Activated CD4-positive, CD25-positive, alpha-beta regulatory T cell treated with anti-CD3 and anti-CD28 coated beads, Interleukin-2, amount 50 U/mL, for 72 hours (primary cell): ENCODE measurements at places on chromosomes 2 and 18.

DNA sequence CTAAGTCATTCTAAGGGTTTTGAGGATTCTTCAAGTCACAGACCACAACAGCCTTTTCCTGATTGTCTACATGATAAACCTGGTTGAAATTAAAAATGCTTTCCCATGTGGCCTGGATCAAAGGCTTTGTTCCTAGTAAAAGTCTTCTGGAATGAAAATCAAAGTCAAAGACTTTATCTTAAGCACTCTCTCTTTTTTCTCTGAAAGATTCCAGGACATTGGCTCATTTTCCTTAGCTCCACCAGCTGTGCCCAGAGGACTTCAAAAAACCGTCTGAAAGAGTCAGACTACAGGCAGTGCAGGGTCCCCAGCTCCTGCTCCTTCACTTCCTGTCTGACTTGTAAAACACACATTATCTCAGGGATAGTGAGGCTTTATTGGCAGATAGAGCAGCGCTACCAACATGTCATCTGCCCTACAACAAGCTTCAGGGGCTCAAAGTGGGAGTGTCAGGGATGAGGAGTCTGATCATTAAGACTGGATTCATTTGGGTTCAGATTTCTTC lies 148.2 kb downstream of the ESCO1 start:
- no peak for DNase-seq

DNA sequence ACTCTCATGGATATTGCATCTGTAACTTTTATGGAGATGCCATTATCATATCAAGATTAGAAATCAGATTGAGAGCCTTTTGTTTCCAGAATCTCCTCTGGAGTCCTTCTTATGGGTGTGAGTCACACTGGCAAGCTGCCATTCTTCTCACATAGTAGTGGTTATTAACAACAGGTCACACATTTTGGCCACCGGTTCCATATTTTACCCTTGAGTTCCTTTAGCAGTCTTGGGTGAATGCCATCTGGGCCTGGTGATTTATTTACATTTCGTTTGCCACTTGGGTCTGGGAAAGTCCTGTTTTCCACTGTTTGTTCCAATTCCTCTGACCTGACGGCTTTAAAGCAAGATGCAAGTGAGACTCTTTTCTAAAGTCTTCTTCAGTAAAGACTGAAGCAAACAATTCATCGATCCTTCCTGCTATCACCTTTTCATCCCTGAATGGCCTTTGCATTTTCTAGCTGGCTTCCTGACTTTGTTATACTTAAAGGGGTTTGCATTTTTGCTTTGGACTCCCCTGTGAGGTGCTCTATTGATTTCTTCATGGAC lies 80.5 kb upstream of the CAVIN2 start:
- no peak for DNase-seq

DNA sequence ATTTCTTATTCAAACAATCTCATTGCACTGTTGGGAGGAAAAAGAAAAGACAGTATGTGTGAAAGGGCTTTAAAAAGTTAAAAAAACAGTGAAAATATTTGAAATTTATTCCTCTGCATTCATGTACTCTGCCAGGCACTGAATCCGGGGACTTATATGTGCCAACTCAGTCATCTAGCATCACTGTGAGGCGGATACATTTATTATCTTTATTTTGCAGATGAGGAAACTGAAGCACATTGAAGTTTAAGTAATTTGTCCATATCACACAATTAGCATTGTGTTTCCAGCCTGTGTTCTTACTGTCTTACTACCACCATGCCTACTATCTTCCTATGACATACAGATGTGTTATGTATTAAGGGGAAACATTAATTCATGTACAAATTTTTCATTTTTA lies 1.8 kb downstream of the LCLAT1 start:
- DNase-seq: no peak

- no peak for DNase-seq
These were observed 69.9 kb upstream of the BCL2L11 start for GRCh38 chr2:111050701-111051376.

GRCh38 chr2:127321303-127321702 lies 27.4 kb upstream of the ERCC3 start:
- no peak for DNase-seq

- no peak for DNase-seq
These were observed 271.8 kb downstream of the SRBD1 start for GRCh38 chr2:45339253-45339652.

- DNase-seq: no peak
These were observed 120.2 kb downstream of the INHBB start for GRCh38 chr2:120465989-120466703.

DNA sequence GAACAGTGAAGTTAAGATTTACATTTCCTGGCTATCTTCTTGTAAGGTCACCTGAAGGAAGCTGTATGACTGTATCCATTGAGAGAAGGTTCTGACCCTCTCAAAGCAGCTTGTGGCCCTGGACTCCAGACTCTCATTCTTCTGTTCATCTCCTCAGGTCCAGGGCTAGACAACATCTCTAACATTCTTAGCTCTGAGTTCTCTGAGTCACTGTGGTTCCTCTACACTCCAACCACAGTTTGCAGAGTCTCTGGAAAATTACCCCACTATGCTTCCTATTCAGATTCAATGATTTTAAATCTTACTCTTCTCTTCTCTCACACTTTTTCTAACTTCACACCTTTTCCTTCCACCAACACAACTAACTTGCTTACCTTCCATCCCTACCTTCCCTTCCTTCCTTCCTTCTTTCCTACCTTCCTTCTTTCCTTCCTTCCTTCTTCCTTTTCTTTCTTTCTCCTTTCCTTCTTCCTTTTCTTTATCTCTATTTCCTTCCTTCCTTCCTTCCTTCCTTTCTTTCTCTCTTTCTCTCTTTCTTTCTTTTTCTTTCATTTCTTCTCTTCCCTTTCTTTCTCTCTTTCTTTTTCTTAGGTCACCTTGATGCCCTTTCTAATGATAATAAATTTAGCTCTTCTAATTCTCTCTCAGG lies 824.3 kb upstream of the ZEB2 start:
- DNase-seq: no peak

- no peak for DNase-seq
These were observed 44.3 kb downstream of the EPHA4 start for GRCh38 chr2:221527776-221528309.

GRCh38 chr2:207121784-207122183 lies 44.0 kb downstream of the KLF7 start:
- no peak for DNase-seq

DNA sequence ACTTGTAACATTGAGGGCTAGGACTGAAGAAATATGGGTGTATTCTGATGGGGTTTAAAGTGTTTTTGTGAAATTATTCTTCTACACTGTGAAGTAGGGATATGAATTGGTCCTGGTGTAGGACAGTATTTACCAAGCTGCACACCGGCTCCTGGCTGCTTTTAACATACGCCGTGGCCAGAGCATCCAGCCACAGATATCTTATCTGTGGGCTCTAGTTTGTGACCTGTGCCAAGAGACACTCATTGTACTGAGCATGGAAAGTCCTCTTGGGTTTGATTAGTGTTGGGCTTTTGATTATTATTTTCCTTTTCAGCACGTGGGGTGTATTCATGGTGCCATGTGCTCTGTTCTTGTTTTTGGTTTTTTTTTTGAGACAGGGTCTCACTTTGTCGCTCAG lies 8.0 kb downstream of the USP39 start:
- DNase-seq: no peak

- DNase-seq: no peak
These were observed 220.6 kb downstream of the SRBD1 start for GRCh38 chr2:45390441-45390840.

- DNase-seq: no peak
These were observed 267.6 kb downstream of the METTL4 start for GRCh38 chr18:2303517-2304238.

DNA sequence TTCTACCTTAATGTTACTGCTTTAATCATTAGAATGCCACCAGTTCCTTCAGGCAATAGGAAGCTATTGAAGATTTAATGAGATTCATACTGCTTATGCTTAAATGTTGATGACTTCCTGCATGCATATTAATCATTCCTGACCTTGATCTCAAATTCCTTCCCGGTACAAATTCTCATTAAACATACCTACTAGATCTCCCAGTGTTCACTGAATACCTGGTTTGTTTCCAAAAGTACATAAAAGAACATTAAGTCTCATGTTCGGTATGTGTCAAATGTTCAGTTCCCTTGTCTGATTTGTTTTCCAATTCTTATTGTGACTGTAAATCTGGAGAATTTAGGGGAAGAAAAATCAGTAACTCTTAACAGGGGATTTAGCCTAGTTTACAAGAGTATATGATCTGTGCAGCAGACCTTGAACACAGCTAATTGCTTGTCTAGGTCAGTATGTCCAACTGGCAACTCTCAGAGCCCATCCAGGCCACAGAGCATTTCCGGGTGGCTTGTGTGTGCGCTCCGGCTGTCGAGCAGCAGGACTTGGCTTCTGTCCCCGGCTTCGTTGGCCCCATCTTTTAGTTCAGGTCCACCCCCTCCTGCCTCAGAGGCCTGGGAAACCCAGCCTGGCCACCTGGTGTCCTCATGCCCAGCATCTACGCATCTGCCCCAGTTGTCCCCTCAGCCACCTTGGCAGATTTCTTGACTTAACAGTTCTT lies 13.1 kb downstream of the METAP1D start:
- no peak for DNase-seq

DNA sequence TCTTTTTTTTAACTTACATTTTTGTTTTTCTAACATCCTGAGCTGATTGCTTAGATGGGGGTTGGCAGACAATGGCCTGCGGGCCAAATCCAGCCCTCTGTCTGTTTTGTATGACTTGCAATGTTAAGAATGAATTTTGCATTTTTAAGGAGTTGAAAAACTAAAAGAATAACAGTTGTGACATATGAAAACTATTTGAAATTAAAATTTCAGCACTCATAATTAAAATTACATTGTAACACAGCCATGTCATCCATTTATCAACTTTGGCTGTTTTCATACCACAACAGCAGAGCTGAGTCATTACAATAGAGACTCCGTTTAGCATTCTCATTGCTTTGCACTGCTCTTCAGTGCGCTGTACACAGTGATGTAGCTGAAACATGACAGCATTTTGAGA lies 94.1 kb upstream of the MC4R start:
- DNase-seq: no peak

DNA sequence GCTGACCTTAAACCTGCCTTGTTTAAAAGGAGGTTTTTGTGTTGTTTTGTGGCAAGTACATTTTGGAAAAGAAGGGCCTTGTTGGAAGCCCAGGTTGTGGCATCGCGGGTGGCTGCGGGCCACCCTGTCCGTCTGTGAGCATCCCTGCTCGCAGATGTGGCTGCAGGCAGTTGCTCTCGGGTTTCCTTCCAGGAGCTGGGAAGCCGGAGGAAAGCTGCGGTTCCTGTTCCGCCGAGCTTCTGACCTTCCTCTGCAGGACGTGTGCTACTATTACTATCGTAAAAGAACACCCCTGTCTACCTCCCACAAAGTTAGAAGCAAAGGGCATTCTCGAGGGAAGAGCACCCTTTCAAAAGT lies 766 bp downstream of the MFF start:
- DNase-seq: no peak

- no peak for DNase-seq
These were observed 60.8 kb downstream of the GPR39 start for GRCh38 chr2:132477436-132477835.

DNA sequence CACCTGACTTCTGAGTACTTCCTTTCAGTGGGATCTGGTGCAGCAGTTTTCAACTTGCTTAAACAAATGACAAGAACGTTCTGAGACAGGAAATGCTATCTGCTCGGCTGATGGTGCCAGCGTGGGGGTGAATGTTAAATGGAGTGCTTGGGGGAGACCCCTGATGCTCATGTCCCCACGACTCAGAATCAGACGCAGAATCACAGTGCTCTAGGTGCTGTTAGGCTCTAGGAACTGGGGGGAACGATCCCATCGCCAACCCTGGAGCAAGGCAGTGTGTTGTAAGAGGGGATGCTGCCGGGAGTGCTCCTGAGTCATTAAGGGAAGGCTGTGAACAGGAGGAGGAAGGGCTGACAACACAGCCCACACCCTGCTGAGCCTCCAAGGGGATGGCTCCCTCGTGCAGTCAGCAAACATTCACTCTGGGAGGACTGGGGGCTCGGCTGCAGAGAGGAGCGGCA lies 34.1 kb upstream of the KCNF1 start:
- no peak for DNase-seq

- DNase-seq: no peak
These were observed 1053.5 kb upstream of the CELF4 start for GRCh38 chr18:38619129-38619528.

GRCh38 chr2:9178904-9179571 lies 27.6 kb upstream of the ASAP2 start:
- no peak for DNase-seq

GRCh38 chr2:84694088-84694622 lies 177.9 kb downstream of the DNAH6 start:
- no peak for DNase-seq

DNA sequence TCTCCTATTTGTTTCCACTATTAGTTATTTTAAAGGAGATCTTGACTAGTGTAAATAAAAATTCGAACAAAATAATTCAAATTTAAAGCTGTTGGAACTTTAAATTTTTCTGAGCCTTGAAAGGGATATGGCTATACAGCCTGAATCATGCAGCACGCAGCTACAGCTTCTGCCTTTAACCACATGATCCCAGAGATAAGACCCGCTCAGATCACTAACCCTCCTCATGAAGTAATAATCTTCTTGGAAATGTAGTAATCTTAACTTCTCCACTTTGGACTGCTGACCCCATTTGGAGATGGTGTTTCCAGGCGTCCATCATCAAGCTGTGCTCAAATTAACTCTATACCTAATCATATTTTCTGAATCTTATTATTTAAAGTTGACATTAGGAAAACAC lies 336.6 kb downstream of the DSC3 start:
- no peak for DNase-seq

DNA sequence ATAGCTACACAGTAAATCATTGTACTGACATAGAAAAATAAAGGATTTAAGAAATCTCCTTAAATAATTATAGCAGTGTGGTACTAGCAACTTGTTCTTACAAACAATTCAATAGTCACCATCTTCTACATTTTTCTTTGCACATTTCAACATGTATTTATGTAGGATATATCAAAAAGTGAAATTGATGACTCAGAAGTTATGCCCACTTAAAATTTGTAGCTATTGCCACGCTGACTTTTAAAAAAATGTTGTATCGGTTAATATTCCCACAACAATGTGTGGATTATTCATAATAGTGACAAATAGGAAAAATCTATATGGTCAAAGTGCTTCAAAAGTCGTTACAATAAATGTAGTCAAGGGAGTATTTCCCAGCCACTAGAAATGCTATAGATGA lies 6.7 kb downstream of the TGFA start:
- DNase-seq: no peak
